Activated CD4-positive, alpha-beta memory T cell treated with anti-CD3 and anti-CD28 coated beads, Interleukin-2, amount 10 ng/mL, durations not matched to agents 7 days and 5 days (primary cell): ENCODE measurements at places on chromosomes 12 and 14.

DNA sequence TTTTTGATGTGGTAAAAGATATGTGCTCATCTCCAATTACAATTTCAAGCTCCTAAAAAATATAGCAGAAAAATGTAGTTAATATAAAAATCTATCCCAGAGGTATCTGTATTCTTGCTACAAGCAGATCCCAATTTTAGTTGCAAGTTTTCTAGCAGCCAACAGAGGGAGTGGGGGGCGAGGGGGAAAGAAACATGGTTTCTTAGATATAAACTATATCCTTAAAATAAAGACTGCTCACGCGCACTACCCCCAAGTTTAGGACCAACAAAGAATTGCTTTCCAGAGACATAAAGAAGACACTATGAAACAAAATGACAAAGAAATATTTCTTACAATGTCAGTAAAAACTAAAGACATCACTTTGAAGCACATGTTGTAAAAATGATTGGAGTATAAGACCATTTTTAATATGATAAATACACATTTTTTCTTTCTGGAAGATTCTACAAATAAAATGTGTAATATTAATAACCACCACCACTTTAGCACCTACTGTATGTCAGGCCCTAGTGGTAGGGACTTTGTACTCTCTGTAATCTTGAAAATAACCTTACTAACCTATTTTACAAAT is 5.4 kb downstream of the MAGOHB start:
- no peak for DNase-seq

GRCh38 chr14:87139299-87139698 is 853.7 kb downstream of the GALC start:
- no peak for DNase-seq

- DNase-seq: no peak
Observed at GRCh38 chr14:36524220-36524837, 4.3 kb upstream of the NKX2-1 start.

DNA sequence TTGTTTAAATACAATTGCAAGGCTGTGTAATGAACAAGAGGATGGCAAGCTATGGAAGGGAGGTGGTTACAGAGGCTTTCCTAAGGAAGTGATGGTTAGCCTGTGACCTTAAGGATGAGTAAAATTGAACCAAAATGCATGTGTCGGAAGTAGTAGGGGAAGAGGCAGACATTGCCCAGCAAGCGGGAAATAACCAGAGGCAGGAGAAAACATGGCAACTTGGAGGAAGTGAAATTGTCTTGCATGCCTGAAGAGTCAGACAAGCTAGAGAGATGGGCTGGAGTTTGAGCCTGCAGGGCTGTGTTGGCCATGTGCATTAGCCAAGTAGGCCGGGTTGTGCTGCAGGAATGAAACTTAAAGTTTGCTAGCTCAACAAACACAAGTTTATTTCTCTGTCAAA is 96.2 kb downstream of the BTG1 start:
- no peak for DNase-seq

DNA sequence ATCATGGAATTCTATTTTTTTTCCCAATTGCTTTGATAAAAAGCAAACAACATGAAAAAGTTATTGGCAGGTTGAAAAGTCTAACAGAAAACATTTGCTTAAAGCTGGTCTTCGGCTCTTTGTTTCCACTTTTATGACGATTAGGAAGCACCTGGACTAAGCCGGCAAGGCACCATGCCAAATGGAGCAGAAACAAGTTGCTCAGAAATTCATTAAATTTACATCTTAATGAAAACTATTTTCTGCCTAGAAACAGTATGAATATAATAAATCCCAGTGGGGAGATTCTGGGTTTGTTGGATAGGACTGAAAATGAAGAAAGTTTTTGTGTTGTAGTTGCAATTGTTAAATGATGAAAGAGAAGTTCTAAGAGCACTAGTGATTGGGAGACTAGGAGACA is 51.4 kb upstream of the OR9K2 start:
- DNase-seq: no peak

DNA sequence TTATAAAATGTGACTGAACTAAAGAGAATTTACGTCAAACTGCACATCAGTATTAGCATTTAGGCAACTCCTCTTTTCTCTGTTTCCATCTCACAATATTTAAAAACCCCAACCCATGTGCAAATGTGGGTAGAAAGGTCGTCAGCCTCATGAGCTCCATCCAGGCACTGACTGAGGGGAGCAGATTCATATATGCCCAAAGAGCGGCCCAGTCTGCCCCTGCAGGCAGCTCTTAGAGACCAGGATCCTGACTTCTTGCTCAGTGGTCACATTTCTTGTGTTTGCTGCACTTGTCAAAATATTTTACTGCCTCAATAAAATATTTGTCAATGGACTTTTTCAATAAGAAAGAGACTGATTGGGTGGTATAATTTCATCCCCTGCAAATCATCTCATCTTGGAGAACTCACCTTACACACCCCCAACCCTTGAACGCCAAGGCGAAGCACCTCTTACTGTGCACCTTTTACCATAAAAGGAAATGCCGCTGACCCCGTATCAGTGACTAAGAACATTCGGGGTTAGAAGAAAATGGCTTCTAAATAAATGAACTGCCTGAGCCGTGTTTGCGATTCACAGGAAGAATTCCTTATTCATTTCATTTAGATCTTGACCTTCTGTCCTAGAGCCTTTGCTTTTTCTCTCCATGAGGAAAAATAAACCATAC is 418.8 kb downstream of the BCL11B start:
- DNase-seq: no peak
